Caudate nucleus (tissue), 63 donors: ENCODE measurements at places on chromosomes 7 and 10.

- no peak for DNase-seq
Observed at GRCh38 chr7:92058040-92058439, 76.2 kb downstream of the CYP51A1 start.

GRCh38 chr7:23356726-23357125, 57.6 kb downstream of the MALSU1 start:
- DNase-seq = no peak

DNA sequence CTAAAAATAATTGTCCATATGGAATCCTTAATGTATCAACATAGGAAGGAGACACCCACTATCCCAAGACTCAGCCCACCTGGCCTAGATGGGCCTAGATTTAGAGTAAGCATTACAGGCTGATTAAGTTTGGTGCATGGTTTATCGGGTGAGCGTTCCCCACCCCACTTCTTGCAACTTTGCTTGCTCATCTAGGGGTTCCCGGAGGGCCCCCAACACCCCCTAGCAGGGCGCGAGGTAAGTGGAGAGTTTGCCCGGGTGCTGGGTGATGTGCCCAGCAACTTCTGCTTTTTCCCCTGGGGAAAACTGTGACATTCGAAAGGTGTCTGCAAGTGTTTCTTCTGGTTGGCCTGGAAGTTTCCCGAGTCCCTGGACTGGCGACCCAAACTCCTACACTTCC, 31.7 kb downstream of the SKIDA1 start:
- DNase-seq = no peak

DNA sequence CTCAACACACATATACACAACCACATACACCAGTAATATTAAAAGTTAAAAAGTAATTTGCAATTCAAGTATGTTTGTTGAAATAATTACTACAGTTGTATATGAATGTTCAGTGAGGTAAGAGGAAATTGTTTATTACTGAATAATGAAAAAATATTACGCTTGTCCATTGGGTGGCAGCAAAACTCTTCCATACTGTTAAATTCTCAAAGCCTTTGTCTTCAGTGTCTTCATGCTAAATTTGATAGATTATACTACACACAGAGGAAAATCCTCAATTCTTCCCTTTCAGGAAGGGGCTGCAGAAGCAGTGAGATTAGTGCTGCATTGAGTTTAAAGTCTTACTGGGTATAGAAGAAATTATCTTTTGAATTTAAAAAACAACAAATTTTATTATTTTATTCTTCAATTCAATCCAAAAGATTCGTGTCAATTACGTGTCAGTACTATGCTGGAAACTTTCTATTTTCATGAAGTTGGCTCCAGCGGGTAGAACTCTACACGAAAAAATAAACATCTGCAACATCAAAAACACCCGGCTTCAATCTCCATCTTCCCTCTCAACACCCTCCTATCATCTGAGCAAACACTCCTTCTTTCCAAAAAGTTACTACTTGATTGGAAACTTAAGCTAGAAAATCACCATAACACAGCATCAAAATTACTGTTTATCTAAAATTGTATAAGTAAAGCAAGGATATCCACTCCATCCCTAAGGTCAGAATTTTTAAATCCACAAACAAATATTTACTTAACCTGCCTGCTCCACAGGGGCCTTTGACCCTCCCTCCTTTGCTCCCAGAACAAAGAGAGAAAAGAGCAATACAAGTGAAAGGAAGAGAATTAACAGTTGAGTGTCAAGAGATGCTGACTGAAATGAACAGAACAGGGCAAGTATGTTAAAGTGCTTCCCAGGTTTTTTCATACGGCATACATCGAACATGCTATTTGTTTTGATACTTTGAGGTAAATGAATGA, 37.0 kb upstream of the TES start:
- DNase-seq = no peak

DNA sequence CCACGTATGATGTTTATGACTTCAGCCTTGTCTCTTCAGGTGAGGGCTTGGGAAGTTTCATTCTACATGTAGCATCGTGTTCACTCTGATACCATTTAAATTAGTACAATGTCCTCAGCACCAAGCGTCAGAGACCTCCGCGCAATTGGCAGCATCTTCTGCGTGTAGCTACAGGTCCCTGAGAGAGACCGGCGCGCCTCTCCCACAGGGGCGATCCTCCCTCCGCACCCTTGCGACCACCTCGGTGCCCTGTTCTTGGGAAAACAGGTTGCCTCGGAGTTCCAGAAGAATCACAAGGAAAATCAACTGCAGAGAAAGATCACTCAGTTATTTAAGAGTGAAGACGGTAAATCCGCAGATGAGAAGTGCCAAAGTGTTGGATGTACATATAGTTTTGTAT, 206.2 kb downstream of the GATA3 start:
- no peak for DNase-seq

DNA sequence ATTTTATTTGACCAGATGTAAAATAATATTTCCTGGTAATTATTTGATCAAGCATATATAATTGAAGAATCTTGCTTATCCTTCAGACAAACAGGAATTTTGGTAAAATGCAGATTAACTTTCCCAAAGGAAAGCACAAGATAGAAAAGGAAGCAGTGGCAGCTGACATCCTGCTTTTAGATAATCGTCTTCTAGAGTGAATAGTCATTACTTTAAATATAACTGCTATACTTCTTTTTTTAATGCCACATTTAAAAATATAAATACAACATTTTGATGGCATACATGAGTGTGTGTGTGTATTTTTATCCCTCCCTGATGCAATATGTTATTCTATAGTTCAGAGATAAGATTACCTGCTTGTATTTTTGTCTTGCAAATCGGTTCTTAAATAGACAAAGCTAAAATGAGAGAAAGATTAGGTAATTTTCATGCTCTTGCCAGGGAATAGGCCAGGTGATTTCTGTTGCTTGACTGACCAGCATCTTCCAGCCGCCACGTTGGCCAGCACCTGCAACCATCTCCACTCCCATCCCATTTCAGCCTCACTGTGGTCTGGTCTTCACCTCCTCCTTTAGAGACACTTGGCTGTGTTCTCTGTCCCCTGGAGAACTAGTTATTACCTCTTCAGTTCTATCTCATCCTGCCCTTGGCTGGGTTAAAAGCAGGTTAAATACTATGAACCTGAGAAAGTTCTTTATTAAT, 58.1 kb downstream of the MDFIC start:
- DNase-seq = no peak

DNA sequence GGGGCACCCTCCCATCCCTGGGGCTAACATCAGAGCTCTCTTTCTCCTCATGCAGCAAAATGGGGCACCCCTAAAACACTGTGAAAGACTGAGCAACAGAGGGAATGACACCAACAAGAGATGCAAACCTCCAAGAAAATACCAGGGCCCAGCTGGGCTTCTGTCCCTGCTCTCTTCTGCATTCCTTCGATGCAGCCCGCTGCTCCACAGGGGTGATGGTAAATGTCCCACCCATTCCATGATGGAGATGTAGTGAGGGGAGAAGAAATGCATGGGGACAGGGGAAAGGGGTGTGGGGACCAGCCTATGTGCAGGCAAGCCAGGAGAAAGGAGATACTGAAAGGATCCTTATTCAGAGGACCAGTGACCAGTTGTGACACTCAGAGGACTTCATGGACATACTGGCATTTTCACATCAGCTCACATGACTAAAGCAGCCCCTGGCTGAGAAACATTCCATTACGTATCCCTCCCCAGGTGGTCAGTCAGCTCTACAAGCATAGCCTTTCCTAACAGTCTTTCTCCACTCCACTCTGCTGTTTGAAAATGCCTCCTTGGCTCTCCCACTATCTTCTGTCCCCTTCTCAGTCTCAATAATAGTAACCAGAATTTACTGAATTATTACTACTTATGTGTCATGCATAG, 13.3 kb downstream of the SORBS1 start:
- no peak for DNase-seq

DNA sequence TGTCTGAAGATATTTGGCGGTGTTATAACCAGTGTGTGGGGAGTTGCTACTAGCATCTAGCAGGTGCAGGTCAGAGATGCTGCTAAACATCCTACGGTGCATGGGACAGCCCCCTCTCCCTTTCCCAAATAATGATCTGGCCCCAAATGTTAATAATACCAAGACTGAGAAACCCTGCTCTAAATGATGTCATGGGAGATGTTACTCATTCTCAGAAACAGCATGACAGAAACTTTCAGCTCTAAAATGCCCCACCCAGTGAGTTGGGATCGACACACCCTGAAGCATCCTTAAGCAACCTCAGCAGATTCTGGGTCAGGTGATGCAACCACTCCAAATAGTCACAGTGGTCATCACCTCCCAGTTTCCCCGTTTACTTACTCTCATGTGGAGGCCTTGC, 108.8 kb upstream of the MPP7 start:
- DNase-seq = no peak

GRCh38 chr7:148652773-148653172, 45.9 kb upstream of the CUL1 start:
- DNase-seq = no peak

- no peak for DNase-seq
Observed at GRCh38 chr10:121510201-121510771, 88.0 kb downstream of the FGFR2 start.

GRCh38 chr10:36248304-36248981, 606.3 kb upstream of the FZD8 start:
- no peak for DNase-seq
